ENCODE measurements at places on chromosomes 2 and 18. TPM values are rescaled to one million over a fixed set of nuclear protein-coding genes. Genes with fewer than 3 reads are reported as not detected.

The COL3A1 gene
- not detected for total RNA-seq

The DNAJC5G gene
- not detected for total RNA-seq

The ZNF519 gene
- 16.1 TPM for total RNA-seq

The FBXO41 gene
- total RNA-seq: 18.2 TPM

The MC4R gene
- total RNA-seq: not detected

The ZEB2 gene
- 3.5 TPM for total RNA-seq

The ENOSF1 gene
- 70.3 TPM for total RNA-seq

The ATG4B gene
- total RNA-seq: 75.0 TPM

The LDAH gene
- total RNA-seq: 28.7 TPM

The CNTNAP5 gene
- not detected for total RNA-seq

The DSEL gene
- 0.10 TPM for total RNA-seq

GRCh38 chr2:196389670-196390069 lies 218.3 kb upstream of the STK17B start:
- DNase-seq: no peak

GRCh38 chr18:33444709-33445108 lies 4.2 kb upstream of the CCDC178 start:
- DNase-seq: no peak

DNA sequence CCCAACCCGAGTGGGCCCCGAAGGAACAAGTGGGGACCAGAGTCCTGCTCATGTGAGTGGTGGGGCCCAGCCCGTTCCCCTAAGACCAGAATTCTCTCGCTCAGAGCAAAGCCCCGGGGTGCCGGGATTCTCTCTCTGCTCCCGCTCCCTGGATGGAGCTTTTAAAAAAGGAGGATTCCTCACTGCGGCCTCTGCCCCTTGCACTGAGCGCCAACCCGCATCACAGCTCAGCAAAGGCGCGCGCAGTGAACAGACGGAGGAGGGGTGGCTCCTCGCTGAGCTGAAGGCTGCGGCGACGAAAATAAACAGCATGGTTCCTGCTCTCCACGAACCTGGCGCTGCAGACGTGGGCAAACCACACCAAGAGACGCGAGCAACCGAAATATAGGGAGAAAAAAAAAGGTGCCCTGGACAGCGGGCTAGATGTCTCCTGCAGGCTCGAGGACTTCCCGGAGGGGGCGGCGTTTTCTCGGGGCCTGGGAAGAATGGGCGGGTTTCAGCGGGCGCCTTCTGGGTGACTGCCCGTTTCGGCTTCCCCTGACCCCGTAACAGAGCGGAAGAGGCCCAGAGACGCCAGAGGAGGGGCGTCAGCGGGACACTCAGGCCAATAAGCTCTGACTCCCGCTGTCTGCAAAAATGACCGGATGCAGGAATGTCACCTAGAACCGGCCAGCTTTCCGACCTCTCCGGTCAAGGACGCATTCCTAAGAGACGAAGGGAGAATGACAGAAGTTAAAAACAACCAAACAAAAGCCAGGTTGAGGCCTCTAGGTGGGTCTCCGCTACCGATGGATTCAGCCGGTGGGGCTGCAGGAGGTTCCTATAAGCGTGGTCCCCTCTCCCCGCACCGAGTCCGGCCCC lies 819 bp upstream of the KLF11 start:
- peak; percentile 21 for DNase-seq

- DNase-seq: no peak
Observed at GRCh38 chr2:4930704-4931103, 761.5 kb upstream of the SOX11 start.

DNA sequence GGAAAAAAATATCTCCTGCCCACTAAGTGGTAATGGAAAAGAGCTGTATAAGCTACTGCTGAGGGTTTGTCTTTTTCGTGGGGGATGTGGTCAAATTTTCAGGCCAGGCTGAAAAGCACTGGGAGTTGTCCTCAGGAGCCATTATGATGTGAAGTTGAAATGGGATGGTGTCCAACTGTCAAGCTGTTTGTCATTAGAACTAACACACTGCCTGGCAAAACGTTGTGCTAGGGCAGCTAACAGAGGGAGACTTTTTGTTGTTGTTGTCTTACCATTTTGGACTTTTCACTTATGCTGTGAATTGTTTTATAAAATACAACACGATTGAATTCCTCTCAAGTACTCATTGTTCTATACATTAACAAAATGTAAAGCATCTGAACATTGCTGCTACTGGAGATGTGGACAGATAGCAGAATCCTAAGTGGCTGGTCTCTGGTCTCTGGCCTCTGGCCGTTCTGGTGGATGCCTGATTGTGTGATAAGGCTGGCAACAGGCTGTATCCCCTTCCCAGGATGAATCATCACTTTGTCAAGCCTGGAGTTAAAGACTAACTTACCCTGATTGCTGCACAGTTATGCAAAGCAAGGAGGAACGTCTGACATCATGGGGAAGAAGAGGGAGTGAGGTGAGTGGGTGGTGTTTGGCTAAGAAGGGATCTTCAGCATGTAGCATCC lies 2.3 kb downstream of the MYO1B start:
- DNase-seq: no peak

DNA sequence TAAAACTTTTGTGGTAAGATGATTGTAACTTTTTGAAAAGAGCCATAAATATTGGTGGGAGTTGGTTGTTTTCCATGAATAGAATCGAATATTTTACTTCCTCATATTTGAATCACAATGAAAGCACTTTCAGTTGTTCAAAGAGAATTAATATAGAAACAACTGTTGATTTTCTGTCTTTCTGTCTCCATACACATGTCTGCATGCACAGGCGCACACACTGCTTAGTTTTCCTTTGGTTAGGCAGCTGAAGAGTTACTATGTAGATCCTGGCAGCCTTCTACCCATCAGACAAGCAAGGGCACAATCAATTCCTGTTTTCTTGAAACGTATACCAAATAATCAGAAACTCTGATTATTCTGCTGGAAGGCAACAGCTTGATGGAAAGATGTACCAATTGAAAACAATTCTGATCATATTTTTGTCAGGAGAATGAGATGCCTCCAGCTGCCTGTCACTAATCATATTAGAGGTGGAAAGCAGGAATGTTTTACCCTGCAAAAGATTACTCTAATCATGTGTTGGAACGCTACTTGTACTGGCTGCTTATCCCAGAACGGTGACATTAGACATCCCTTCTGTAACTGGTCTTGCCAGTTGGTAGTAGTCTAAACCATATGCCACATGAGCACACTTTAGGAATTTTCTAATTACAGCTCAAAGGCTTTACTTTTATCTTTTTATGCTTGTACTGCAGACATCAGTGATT lies 24.0 kb downstream of the SPATS2L start:
- no peak for DNase-seq

- no peak for DNase-seq
Observed at GRCh38 chr2:143225931-143226330, 96.7 kb downstream of the ARHGAP15 start.

- peak; percentile 37 for DNase-seq
Observed at GRCh38 chr2:43024515-43025011, 201.8 kb downstream of the ZFP36L2 start.

- no peak for DNase-seq
Observed at GRCh38 chr2:120908314-120908975, 172.8 kb downstream of the GLI2 start.

DNA sequence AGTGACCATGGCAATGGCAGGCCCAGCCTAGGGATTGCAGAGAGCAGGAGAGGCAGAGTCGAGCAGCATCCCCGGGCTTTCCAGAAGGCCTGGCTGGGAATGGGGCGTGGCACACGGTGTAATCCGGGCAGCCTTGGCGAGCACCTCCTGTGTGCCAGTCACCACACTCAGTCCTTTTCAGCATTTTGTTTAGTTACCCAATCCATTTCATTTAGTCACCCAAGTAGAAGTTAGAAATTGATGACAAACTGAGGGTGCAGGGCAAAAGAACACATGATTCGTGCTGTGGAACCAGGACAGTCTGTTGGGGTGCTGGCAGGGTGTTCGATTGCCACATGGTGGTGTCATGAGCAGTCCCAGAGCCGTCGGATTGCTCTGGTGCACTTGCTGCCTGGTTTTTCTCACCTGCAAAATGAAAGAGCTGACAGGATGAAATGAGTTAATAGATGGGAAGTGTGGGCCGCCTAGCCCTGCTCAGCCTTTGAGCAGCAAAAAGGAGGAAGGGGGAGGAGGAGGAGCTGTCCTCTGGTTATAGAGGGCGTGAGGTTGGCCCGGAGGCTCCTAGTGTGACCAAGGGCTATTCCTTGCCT lies 299.4 kb downstream of the AGAP1 start:
- DNase-seq: no peak

DNA sequence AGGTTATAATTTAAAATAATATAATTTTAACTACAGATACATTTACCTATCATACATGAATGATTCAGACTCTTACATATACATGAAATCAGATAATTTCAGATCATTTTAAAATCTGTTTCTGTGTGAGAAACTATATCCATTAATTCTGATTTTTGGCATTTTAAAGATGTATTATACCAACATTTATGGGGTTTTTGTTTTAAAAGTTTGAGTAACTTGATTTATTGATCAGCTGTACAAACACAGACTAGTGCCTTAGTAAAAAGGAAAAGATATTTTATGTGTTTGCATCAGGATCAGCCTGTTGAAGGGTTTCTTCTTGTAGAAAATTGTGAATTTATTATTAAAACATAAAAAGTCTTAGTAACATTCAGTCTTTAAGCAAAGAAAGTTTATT lies 59.9 kb downstream of the KIAA1328 start:
- no peak for DNase-seq

- DNase-seq: no peak
Observed at GRCh38 chr2:130828461-130828860, 8.3 kb upstream of the ARHGEF4 start.

GRCh38 chr2:232013701-232014353 lies 52.3 kb downstream of the DIS3L2 start:
- no peak for DNase-seq

- no peak for DNase-seq
Observed at GRCh38 chr2:153828335-153828734, 43.4 kb upstream of the GALNT13 start.

GRCh38 chr2:152394326-152394725 lies 59.4 kb downstream of the FMNL2 start:
- no peak for DNase-seq

GRCh38 chr2:100250645-100251044 lies 71.7 kb downstream of the LONRF2 start:
- DNase-seq: no peak

Measured in activated CD4-positive, alpha-beta T cell treated with anti-CD3 and anti-CD28 coated beads, Interleukin-2, amount 10 ng/mL, durations not matched to agents 7 days and 5 days (primary cell).